CD4-positive, alpha-beta T cell treated with Interleukin-17A for 4 hours (primary cell): ENCODE measurements at places on chromosomes 1 and 21.

DNA sequence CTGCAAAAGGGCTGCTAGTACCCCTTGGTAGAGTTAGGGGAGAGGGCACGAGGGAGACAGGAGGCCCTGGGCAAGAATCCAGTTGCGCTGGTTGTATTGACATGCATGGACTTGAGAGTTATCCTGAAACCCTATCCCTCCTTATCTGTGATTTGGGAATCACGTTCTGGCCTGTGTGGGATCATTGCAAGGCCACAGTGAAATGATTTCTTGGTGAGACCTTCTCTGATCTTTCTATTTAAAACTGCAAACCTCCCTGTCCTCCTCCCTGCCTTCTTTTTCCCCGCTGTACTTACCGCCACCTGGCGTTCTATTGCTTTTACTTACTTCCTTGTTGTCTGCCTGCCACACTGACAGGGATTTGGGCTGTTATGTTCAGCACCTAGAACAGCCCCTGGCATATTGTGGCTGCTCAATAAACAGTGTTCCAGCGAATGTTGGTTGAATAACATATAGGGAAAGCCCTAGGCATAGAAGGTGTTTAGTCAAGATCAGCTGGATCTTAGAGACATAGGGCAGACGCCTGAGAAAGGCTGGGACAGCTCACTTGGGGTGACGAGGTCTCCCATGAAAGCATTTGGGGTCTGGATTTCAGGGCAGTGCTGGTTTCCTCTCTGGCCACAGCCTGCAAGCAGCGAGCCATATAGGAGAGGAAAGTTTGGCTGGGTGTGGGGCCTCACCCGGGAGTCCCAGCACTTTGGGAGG lies 25.6 kb downstream of the ALPL start:
- DNase-seq: peak; percentile 11

DNA sequence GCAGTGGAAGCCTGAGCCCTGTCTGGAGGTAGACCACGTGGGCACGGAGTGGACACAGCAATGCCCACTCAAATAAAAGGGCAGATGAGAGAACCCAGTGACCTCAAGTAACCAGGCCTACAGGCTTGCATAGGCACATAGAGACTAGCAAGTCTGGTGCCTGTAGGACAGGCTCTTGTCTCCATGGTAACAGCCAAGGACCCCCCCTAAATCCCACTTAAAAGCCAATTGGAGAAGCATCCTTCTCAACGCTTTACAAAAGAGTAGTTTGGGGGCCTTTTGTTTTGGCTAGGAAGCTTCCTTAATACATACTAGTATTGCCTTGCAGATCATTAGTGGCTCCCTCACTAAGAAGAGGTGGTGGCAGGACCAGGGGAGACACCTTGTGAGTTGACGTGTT lies 63.9 kb downstream of the VWA5B1 start:
- DNase-seq: no peak

- DNase-seq: peak; percentile 25
Measured at GRCh38 chr1:8448911-8449661, 131.2 kb downstream of the SLC45A1 start.

DNA sequence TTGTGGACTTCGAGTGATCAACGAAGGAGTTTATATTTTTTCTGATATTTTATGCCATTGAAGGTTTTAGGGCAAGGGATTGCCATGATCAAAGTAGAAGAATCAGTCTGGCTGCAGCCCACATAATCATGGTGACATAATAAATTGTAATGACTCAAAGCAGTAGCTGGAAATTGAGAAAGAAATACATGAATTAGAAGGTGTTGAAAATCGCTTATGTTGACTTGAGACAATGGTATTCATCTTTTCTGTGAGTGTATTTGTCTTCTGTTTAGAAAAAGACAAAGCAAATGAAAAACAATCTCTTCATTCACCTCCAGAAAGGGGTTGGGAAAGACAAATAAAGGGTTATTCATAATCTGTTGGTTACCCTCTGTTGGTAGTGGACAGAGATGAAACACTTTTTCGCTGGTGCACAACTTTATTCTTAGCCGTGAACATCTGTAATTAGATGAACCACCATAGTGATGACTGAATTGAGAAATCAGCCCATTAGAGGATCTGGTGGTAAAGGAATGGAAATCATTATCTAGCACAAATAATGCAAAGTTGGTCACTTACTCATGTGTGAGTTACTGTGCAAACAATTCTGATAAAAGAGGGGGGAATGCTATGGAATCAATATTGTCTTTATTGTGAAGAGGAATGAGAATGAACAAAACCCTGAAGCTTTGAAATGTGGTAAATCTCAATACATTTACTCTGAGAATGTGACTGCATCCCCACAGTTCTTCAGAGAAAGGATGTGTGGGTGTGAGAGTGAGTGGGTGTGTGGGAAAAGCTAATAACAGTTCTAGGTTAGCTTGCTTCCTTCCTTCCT lies 121.8 kb downstream of the NTNG1 start:
- no peak for DNase-seq

DNA sequence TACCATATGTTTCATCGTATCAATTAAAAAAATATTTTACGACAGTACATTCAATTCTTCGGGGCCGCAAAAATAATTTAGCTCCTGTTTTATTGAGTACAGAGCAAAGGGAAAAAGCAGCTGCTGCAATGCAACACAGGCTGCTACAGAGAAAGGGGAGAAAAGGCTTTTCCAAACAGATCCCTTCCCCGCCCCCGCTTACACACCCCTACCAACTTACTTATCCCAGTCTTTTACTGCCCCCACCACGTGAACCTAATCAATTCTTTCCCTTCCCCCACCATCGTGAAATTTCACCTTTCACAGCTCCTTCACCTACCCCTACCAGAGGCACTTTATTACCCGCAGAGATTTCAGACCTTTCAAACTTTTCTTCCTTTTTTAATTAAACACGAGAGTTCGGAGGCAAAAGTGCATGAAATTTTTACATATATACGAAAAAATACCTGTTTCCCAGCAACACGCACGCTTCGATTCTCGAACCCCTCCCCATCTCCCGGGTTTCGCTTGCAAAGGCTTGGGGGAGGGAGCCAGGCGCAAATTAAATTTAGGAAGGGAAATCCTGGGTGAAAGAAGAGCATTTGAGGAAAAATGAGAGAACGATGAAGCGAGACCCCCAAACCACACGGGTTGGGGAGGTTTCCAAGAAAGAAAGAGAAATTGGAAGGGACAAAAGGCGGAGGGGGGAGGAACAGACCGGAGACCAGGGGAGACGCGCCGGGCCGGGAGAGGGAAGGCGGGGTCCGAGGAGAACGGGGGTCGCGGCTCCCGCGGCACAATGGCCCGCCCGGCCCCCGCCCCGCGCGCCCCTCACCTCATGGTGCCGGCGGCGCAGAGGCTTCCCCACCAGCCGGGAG lies 823 bp downstream of the ENAH start:
- peak; percentile 9 for DNase-seq

DNA sequence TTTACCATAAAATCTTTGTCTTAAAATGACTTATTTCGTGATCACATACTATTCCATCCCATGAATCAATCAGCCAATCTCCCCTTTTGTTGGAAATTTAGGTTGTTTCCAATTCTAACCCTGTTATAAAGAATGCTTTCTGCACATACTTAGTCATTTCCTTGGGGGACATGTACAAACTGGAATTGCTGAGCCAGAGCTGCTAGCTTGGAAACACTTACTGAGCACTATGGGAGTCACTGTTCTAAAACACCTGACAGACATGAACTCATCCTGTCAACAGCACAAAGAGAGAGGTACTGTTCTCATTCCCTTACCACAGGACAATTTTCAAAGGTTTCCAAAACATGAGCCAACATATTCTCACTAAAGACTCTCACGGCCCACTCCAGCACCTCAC lies 32.1 kb downstream of the AK2 start:
- no peak for DNase-seq

GRCh38 chr1:87478231-87478630 lies 149.6 kb downstream of the LMO4 start:
- DNase-seq: no peak

DNA sequence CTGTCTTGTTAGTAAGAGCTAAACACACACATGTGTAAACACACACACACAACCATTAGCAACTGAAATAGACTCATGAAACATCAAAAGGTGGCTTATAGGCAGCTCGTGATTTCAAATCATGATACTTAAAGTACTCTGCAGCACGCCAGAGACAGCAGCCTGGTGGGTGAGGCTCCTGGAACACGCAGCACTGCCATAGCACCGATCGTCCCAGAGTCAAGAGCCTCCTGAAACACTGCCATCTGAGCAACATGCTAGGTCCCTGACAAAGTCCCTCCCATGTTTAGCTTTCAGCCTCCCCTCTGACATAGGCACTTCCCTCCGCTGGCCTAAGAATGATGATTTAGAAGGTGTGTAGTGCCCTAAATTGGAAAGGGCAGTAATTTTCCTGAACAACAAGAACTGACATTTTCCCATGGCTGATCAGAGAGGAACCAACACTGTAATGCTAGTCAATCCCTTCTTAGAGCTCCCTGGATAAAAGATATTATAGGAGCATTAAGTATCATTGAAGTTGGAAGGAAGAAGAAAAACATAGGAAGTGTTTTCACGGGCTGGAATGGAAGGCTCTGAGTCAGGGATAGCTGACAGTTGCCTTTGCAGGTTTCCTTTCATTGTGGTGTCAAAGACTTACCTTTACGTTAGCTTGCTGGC lies 14.1 kb upstream of the DPT start:
- DNase-seq: no peak

GRCh38 chr1:230176871-230177411 lies 109.9 kb downstream of the GALNT2 start:
- no peak for DNase-seq

DNA sequence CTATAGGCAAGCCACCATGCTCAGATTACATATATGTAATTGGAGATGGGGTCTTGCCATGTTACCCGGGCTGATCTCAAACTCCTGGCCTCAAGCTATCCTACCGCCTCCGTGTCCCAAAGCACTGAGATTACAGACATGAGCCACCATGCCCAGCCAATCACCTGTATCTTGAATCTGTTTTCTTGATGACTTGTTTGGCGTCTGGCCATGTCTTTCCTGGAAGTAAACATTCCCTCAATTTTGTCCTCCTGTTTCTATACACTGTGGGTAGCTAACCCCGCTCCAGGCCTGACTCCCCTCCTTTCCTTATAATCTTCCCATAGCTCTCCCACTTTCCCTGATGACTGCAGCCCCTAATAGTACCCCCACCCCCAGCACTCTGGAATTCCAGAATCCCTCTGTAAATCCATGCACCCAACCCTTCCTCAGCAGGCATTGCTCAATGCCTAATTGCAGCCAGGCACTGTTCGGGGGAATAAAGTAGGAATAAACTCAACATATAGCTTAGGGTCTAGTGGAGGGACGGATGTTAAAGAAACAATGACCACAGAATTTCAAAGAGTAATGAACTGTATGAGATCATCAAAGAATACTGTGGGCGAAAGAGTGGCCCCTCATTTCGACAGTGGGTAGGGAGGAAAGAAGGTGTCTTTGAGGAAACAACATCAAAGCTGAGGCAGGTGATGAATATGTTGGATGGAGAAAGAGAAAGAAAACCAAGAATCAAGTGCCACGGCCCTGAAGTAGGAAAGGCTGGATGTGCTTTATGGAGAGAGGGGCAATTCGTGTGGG lies 161.5 kb downstream of the ADSS2 start:
- DNase-seq: no peak

DNA sequence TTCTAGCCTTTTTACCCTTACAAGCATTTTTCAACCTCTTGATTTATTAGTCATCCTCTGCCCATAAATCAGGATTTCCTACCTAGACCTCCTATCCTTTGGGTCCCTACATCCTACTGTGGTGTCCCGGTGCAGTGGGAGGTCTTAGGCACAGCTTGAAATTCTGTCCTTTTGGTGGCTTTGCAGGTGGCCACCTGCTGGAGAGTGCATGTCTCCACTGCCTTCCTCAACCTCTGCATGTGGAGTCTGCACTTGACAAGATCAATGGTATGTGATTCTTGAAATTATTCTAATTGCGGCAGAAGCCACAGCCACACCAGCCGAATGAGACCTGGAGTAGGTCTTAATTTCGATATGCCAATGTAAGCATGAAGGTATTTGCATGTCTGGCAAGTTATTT lies 11.4 kb upstream of the KCNA3 start:
- DNase-seq: peak; percentile 60

DNA sequence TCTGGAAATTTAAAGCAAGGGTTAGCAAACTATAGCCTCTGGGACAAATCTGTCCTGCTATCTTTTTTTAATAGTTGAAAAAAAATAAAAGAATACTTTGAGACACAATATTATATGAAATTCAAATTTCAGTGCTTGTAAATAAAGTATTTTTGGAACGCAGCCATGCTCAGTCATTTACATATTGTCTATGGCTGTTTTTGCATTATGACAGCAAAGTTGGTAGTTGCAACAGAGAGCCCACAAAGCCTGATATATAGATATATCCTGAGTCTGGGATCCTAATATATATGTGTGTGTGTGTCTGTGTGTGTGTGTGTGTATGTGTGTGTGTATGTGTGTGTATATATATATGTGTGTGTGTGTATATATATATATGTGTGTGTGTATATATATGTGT lies 20.8 kb downstream of the SSR2 start:
- no peak for DNase-seq

- DNase-seq: peak; percentile 55
Measured at GRCh38 chr1:117664314-117664713, 58.5 kb downstream of the TENT5C start.

DNA sequence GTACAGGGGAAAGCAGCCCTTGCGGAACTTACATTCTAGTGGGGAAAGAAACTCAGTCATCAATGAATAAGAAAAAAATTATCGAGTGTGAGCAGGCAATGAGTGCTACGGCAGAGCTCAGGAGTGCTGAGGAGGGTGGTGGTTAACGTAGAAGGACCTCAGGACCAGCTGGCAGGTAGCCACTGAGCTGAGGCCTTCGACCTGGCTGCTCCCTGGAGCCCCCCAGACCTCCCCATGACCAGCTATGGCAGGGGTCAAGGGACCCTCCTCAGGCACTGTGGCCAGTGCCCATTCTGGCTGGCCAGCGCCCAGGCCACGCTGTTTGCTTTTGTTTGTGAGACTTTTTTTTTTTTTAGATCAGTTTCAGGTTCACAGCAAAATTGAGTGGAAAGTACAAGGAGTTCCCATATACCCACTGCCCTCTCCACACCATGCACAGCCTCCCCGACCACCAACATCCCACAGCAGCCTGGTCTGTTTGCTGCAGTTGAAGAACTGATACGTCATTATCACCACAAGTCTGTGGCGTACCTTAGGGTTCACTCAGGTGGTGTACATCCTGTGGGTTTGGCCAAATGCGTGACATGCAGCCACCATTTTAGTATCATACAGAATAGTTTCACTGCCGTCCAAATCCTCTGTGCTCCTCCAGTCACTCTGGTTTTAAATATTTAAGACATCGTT lies 11.8 kb upstream of the TTC22 start:
- no peak for DNase-seq

DNA sequence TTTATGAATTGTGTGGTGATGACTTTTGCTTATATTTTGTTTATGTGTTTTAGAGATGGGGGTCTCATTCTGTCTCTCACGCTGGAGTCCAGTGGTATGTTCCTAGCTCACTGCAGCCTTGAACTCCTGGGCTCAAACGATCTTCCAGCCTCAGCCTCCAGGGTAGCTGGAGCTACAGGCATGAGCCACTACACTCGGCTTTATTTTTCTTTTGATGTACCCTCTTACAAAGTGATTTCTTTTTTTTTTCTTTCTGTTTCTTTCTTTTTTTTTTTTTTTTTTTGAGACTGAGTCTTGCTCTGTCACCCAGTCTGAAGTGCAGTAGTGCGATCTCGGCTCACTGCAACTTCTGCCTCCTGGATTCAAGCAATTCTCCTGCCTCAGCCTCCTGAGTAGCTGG lies 46.8 kb downstream of the CD247 start:
- DNase-seq: no peak
